ENCODE measurements at places on chromosomes 11 and 22. TPM values are rescaled to one million over a fixed set of nuclear protein-coding genes. Genes with fewer than 3 reads are reported as not detected.

Gene PRG3
- not detected for total RNA-seq

Gene NDUFS3
- total RNA-seq, result 97.8 TPM

Gene BTBD18
- not detected for total RNA-seq

Gene FXYD6
- total RNA-seq, result 185 TPM

Gene PGM2L1
- 14.0 TPM for total RNA-seq

Gene CCDC82
- total RNA-seq, result 19.6 TPM

Gene ESAM
- total RNA-seq, result 22.0 TPM

All from mucosa of gallbladder (tissue), 1 donor.